ENCODE measurements at places on chromosomes 16 and 17.

GRCh38 chr16:4090351-4090851, 25.8 kb downstream of the ADCY9 start:
- no peak for DNase-seq

DNA sequence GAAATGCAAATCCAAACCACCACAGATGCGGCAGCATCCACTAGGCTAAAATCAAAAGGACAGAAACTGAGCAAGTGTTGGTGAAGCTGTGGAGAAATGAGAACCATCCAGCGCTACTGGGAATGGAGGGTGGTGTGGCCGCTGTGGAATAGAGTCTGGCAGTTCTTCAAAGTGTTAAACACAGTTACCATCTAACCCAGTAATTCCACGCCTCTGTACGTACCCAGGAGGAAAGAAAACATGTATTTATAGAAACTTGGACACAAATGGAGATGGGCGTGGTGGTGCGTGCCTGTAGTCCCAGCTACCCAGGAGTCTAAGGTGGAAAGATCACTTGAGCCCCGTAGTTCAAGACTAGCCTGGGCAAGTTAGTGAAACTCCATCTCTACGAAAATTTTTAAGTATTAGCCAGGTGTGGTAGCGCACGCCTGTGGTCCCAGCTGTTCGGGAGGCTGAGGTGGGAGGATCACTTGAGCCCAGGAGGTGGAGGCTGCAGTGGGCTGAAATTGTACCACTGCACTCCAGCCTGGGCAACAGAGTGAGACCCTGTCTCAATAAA, 11.6 kb downstream of the SLC25A10 start:
- DNase-seq: no peak

DNA sequence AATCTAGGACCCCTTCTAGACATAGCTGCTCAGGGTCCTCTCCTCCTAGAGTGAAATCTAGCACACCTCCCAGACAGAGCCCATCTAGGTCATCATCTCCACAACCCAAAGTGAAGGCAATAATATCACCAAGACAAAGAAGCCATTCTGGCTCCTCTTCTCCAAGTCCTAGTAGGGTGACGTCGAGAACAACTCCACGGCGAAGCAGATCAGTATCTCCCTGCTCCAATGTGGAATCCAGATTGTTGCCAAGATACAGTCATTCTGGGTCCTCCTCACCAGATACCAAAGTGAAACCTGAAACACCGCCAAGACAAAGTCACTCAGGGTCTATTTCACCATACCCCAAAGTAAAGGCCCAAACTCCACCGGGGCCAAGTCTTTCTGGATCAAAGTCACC, 10.7 kb downstream of the SRRM2 start:
- DNase-seq: no peak

DNA sequence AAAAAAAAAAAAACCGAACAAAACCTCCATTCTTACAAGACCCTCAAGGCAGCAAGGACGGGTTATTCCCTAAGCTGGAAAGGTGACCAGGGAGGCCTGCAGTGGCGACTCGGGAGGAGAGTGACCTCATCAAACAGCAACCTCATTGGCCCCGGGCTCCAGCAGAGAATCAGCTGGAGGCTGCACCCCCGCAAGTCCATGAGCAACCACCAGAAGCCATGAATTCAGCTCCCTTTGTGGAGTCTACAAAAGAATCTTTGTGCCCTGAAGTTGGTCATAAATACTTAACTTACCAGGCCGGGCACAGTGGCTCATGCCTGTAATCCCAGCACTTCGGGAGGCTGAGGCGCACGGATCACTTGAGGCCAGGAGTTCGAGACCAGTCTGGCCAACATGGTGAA, 80.9 kb upstream of the CREBBP start:
- no peak for DNase-seq

DNA sequence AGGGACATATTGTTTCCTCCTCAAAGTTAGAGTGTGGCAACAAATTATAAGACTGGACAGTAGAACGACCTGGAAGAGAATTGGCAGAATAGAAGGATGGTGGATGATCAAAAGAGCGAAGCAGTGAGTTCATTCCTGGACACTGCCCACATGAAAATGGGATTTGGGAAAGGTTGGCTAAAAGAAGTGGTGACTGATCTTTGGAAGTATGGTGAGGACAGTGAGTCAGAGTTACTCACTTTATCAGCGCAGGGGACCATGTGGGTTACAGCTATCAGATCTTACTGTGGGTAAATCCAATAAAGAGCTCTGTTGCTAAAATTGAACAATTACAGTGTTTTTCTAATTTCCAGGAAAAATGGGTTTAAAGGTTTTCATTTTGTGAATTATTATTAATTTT, 2.7 kb upstream of the TANC2 start:
- DNase-seq: no peak

- DNase-seq: no peak
These were observed 45.6 kb downstream of the ERN1 start for GRCh38 chr17:64084086-64084939.

- no peak for DNase-seq
These were observed 16.5 kb upstream of the ADGRG3 start for GRCh38 chr16:57651344-57652333.

GRCh38 chr17:728911-729310, 3.5 kb upstream of the TLCD3A start:
- no peak for DNase-seq
